Cortex of kidney (tissue), 1 donor: ENCODE measurements at places on chromosomes 5 and 9.

DNA sequence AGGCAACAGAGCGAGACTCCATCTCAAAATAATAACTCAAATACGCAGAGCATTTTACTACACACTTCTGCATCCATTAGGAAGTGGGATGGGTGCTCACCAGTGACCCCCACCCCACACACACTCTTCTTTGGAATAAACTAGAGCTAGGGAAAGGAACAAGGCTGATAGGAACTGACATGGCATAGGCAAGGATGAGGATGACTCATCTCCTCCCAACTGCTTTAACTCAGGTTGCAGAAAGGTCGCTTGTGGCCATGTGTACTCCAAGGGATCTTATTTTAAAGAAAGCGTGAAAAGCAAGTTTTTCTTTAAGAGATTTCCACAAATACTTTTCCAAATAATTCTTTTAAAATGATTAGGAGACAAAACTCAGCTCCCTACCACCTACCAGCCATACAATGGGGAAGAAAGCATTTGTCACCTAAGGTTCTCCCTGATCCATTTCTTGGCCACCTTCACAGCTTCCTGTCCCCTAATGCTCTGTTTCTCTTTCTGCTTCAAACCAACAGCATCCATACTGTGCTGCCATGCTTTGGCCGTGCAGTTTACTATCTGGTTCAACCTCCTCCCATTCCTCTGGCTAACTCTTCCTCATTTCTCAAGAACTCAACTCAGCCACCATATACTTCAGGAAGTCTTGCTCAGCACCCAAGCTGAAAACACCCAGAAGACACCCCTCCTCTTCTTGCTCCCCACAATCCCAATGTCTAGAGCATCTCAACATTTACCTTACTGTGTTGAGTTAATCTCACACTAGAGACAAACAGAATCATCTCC lies 211.9 kb downstream of the ACTL7B start:
- no peak for DNase-seq

- DNase-seq, result no peak
Measured at GRCh38 chr5:54570916-54571315, 53.4 kb downstream of the SNX18 start.

DNA sequence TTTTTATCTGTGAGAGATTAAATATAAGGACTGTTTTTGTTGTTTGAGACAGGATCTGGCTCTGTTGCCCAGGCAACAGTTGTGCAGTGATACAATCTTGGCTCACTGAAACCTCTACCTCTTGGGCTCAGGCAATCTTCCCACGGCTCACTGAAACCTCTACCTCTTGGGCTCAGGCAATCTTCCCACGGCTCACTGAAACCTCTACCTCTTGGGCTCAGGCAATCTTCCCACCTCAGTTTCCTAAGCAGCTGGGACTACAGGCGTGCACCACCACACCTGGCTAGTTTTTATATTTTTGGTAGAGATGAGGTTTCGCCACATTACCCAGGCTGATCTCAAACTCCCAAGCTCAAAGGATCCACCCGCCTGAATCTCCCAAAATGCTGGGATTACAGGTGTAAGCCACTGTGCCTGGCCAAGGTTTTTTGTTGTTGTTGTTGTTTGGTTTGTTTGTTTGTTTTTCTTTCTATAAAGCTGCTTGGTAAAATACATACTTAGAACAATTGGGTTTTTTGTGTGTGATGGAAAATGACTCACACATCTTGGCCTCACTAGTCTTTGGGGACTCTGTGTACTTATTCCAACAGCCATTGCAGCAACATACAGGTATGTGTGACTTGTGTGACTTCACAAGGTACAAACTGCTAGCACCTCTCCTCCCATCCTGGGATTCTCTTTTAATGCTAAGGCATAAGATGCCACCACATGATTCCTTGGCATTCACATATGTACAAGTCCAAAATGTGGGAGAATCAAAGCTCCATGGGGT lies 36.5 kb upstream of the RASA1 start:
- DNase-seq, result no peak

DNA sequence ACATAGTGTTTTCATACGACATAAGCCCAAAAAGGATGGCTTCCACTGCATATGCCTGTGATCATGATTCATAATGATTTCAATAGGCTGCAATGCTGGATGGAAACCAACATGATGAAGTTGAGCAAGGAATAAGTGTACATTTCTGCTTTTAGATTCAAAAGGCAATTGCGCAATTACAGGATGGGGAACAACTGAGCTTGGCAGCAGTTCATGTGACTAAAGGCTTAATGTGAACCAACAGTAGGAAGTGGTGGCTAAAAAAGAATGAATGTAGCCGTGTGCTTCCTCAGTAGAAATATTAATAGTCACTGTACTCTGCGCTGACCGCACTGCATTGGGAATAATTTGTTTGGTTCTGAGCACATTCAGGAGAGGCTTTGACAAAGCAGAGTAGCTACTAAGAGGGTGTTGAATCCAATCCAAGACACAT lies 51.2 kb downstream of the SLC1A3 start:
- DNase-seq, result no peak

GRCh38 chr5:151682240-151682639 lies 4.5 kb downstream of the SPARC start:
- DNase-seq, result no peak

GRCh38 chr9:92535940-92536850 lies at the start of gene ECM2:
Gene ECM2 (minus strand): TSS chr9:92535990. CDS start chr9:92522866, 13,124 bp downstream.
- no peak for DNase-seq

DNA sequence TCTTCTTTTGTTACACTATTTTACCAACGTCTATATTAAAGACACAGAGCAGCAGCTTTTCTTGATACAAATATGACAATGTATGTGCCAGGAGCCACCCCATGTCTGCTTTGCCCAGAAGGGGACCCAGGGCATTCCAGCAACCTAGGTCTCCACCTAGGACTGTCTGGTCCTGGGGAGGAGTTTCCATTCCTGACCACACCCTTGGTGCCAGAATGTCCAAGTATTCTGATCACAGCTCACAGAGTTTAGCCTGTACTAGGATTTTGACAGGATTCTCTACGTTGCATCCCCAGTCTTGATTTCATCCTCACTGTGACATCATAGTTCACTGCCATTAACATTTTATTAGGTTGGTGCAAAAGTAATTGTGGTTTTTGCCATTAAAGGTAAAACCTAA lies 224.7 kb downstream of the SREK1 start:
- DNase-seq, result no peak

DNA sequence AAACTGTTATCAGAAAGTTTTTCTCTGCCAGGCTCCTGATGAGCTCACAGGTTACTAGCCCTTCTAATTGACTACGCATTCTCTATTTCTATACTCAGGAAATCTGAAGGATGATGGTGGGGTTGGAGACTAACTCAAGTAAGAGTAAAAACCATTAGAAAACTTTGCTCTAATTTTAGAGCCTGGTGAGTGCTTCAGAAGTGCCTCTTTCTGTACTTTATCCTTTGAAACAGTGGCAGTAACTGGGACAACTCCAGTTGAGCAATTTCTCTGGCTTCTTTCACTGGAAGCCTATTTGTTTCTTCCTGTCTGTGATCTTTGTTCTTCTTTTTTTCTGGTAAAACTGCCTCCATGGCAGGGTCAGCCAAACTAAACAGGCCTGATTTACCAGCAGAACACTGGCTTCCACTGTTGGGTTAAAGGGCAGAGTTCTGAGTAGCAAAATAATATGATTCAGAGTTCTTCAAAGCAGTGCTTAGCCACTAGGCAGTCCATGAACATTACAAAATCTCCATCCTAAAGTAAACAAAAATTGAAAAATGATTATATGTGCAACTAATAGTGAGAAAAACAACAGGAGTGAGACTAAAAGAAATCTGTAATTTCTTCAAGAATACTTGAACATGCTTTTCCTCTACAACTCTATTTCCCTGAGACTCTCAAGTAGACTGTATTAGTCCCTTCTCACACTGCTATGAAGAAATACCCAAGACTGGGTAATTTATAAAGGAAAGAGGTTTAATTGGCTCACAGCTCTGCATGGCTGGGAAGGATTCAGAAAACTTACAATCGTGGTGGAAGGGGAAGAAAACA lies 79.8 kb downstream of the MROH2B start:
- no peak for DNase-seq

- DNase-seq, result no peak
Measured at GRCh38 chr9:89361816-89362646, 43.7 kb downstream of the SECISBP2 start.

GRCh38 chr5:1391691-1392090 lies 46.8 kb upstream of the CLPTM1L start:
- no peak for DNase-seq

DNA sequence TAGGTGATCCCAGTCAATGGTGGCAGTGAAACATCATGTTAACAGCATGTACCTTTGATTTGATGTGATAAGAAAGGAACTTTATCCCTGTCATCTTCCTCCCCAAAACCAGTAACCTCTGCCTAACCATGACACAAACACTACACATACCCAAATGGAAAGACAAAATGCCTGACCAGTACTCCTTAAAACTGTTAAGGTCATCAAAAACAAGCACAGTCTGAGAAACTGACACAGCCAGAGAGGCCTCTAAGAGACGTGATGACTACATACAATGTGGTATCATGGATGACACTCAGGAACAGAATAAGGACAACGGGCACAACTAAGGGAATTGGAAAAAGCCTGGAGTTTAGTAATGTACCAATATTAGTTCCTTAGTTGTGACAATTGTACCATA lies 3.9 kb upstream of the IL5 start:
- no peak for DNase-seq

GRCh38 chr9:137454145-137454596 lies 5.0 kb downstream of the NSMF start:
- DNase-seq, result no peak

DNA sequence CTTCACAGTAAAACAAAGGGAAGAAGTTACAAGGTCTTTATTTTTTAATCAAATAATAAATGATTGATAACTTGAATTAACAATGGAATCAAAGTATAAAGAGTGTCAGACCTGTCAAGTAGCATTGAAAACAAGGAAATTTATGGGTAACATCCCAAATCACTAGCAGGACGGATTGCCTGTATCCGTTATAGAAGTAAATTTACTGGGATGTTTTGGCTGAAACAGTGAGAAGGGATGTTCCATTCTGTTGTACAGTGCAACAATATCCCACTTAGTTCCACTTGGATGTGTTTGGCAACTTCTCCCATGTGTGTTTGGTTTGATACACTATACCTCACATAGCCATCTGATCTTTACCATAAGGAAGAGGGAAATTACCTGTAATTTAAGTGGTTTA lies 421.0 kb upstream of the CHD1 start:
- DNase-seq, result no peak

DNA sequence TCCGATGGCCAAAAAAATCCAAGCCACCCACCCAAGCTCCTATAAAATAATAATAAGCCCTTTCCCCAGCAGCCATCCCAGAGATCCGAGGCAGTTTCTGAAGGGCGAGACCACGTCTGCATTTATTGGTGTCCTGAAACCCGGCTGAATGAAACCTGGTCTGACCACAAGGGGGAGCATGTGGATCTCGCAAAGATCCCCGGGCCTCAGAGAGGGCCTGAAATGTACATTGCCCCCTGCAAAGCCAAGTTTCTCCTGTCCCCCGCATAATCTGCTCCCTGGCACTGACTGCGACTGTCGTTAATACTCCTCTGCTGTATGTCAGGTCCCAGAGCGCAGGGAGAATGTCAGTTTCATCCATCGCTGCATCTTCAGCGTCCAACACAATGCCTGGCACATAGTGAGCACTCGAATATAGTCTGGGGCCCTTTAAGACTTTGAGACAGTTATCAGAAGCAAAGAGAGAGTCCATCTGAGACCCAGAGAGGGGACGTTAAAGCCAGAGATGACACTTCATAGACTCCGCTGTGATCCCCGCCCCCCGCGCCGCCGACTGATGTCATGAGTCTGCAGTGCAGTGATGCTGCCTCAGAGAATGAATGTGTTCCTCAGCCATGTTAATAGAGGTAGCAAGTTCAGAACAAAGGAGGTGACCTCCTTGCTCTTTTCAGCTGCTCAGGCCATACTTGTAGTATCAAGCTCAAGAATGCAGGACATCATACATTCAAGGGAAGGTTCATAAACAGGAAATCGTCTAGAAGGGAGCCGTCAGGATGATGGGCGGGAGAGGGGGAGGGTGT lies 74.5 kb upstream of the BARHL1 start:
- DNase-seq, result no peak

- DNase-seq, result no peak
Measured at GRCh38 chr9:117164512-117164911, 250.3 kb downstream of the ASTN2 start.

DNA sequence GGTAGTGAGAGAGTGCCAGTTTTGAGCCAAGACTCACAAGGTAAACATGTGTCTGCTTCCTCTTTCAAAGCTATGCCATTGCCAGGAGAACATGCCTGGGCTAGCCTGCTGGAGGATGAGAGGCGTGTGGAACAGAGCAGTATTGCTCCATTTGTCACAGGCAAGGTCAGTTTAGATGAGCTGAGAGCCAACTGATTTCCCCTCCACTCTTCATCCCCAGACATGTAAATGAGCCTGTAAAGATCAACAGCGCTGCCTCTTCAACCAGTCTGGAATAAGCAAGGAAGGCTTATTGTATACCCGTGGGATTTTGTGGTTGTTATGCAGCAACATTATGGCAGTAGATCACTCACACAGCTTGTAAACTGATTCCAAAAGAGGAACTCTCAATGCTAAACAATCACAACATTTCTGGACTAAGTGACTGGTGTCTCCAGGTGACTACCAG lies 8.2 kb upstream of the GDNF start:
- DNase-seq, result no peak

GRCh38 chr5:5967373-5967772 lies 411.0 kb downstream of the MED10 start:
- no peak for DNase-seq

GRCh38 chr5:58235299-58235698 lies 224.6 kb downstream of the PLK2 start:
- no peak for DNase-seq
